NCI-H1417 (cell line): ENCODE measurements at places on chromosomes 13 and 19.

- DNase-seq = no peak
These were observed 396.9 kb upstream of the SLITRK1 start for GRCh38 chr13:84279166-84279565.

- DNase-seq = no peak
These were observed 126.1 kb upstream of the MCF2L start for GRCh38 chr13:112842931-112843391.

- no peak for DNase-seq
These were observed 80.0 kb downstream of the ZNF429 start for GRCh38 chr19:21585281-21585890.

DNA sequence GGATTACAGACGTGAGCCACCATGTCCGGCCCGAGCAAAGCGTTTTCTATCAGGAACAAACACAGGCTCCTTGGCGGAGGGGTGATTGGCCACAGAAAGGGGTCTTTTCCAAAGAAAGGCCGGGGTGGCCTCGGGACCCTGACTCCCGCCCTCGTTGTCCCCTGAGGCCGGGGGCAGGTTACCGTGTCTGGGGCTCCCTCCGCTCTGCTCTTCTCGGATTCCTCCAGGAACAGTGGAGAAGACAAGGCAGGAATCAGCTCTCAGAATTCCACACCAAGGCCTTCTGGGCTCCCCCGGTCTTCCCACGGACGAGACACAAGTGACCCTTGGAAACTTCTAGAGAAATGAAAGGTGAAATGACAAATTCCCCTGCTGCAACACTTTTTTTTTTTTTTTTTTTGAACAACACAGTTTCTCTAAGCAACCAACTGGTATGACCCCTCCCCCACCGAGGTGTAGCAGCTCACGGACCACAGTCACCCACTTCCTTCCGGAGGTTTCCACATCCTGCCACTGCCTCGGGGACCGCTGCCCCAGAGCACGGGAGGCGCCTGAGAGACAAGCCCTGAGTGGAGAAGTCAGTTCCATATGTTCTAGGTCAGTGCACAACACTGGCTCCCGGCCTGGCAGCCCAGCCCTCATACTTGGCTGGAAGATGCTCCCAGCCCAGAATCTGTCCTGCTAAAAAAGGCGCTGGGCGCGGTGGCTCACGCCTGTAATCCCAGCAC, 11.0 kb downstream of the MOB3A start:
- no peak for DNase-seq

DNA sequence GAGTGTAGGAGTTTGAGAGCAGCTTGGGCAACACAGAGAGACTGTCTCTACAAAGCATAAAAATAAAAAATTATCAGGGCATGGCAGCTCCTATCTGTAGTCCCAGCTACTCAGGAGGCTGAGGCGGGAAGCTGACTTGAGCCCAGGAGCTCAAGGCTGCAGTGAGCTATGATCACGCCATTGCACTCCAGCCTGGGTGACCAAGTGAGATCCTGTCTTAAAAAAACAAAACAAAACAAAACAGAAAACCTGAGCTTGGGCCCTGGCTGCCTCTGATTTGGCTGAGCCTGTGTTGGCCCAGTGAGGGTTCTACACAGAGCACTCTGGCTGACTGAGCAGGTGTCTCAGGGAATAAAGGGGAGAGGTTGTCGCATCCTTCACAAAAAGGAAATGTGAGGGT, 8.0 kb downstream of the SLC7A9 start:
- DNase-seq = no peak

DNA sequence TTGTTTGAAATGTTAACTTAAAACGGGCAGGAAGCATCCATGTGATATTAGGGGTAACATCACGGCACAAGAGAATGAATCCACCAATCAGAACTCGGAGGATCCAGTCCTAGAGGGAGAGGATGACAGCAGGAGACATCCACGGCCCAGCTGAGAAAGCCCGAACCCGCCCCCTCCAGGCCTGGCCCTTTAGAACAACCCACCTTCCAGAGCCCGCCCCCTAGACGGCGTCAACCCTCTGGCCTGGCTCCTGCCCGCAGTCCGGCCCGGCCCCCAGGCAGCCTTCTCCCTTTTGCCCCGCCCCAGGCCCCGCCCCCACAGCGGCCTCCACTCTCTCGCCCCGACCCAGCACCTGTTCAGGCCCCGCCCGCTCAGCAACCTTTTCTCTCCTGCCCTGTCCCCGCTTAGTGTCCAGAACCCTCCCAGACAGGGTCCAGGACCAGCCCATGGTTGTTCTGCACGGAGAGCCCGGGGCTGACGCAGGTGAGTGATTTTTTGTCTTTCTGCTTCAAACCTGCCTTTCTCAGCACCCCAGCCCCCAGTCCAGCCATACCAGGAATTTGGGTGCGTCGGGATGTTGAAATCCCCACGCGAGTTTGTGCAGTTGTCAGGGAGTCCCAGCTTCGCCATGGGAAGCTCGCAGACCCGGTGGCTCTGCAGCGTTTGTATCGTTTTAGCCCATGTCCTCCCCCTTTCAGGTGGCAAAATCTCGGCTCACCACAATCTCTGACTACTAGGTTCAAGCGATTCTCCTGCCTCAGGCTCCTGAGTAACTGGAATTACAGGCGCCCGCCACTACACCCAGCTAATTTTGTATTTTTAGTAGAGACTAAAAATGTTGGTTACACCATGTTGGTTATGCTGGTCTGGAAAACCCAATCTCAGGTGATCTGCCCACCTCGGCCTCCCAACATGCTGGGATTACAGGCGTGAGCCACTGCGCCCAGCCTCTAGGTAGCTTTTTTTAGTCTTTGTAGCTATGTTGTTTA, 16.1 kb downstream of the ZNF816 start:
- DNase-seq = no peak

DNA sequence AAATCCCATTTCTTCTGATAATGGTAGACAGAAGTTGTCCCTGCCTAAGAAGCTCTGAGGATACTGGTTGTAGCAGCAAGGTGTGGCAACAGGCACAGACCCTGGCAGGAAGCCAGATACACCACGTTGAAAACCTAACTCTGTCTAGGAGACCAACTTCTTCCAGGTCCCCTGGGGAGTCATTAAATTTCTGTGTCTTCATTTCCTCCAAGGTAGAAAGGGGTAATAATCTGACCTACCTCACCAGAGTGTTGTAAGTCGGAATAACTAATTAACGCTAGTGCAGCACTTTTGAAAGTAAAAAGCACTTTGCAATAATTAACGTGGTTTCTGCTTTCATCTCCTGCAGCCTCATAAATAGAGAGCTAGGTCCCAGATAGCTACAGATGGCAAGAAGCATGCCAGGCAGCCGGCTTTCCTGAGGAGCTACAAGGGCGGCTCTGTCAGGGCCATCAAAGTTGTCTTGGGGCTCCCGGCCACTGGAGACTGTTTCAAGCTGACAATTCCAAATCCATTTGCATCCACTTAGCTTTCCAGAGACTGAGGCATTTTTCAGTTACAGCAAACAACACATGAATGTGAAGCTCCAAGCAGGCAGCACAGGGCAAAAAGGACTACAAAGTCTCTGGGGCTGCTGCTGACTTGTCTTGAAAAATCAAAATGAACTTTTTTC, 176.2 kb downstream of the FOXO1 start:
- DNase-seq = peak; percentile 90
